Thymus (tissue), 14 donors: ENCODE measurements at places on chromosomes 2 and 18.

DNA sequence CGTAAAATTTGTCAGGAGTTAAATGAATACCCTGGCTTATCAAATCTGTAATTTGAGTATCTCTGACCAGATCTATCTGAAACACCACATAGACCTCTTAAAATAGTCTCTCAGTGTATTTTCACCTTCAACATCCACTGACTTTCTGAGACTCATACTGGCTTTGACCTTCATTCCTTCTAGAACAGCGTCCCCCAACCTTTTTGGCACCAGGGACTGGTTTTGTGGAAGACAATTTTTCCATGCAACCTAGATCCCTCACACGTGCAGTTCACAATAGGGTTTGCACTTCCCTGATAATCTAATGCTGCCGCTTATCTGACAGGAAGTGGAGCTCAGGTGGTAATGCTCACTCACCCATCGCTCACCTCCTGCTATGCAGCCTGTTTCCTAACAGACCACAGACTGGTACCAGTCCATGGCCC is 3.2 kb downstream of the NBAS start:
- no peak for DNase-seq

DNA sequence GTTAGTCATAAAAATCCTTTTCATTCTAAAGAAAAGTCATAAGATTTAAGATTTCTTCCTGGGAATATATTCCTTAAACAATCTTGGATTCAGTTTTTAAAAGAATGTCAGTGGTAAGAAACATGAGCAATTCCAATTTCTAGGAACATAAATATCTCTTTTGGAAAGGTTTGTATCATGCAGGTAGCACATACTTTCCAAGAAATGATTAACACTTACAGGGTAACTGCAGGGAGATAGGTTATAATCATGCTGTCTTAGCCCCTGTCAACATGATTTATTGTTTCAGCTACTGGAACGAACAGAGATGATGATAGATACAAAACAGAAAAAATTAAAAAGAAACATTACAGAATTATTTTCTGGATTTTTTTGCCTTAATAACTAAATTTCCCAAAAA is 1537.7 kb downstream of the LRP1B start:
- no peak for DNase-seq

DNA sequence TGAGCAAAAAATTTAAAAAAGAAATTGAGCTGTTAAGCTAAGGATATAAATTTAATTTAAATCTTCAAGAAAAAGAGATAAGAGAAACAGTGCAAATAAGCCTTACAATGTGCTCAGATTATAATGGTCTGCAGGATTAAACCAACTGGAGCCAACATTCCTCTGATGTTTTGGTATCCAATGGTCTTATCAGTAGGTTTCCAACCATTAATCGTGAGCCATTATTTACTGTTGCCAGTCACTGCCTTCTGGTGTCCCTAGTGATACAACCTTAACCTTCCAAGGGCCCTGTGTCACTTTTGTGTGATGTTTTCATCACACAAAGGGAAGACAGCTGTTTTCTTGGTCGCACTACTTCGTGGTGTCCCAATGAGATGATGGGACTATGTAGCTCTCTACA is 134.5 kb upstream of the CTAGE1 start:
- no peak for DNase-seq

DNA sequence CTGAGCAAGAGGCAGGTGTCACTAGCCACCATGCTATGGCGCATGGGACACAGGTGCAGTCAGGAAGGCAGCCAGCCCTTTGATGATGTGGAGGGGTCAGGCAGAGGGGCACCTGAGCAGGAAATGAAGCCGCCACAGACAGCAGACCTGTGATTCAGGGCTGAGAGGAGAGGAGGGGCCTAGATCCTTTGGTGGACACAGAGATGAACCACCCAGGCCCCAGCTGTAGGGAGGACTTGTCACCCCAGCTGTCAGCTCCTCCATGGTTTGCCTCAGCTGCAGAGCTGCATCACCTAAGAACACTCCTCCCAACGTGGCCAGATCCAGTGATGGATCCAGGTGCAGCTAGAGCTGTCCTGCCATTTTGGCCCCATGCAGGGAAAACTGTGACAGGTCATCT is 11.6 kb downstream of the ASB18 start:
- DNase-seq = no peak

DNA sequence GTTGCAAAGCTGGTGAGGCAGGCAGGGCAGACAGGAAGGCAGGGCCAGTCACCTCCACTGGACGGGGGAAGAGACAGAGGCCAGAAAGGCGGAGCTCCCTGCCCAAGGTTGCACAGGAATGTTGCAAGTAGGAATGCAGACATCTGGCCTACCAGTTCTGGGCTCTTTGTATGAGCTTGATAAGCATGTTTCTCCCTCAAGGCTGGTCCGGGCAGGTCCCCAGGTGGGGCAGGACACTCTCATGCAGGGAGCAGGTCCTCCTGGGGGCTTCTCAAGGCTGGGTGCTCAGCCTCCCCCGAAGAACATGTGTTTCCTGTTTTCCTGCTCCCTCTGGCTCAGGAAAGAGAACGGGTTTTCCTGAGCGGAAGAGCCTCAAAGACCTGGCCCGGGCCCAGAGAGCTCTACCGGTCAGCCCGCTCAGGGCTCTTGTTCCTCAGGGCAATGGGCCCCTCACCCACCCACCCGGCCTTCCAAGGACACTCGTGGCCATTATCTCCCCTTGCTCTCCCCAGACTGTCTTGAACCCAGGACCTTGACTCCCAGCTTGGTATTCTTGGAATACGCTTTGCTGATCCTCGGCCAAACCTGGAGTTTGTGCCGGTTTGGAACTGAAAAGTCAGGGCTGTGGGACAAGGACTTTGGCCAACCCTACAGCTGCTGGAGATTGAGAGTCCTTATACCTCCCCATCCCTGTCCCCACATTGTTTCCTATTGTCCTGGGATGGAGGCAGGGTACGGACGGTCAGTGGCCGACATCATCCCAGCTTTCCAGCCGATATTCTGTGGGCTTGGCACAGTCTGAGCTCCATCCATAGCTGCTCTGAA is 87.7 kb upstream of the HAAO start:
- no peak for DNase-seq

DNA sequence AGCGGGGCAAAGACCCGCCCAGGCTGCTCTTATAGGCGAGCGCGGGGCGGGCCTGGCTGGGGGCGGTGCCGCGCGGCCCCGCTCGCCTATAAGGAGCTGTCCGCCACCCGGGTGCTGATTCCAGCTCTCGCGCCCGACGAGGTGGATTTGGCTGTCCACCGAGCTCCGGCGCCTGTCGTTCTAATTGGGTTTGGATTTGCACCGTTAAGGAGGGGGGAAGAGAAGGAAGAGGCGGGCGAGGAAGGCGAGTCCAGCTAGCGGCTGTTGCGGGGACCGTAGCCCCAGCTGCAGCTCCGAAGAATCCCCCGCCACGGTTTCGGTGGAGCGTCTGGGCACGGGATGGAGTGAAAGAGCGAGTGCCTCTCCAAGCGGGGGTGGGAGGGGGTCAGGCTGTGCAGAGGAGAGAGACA is at the start of gene CNTNAP5:
Gene CNTNAP5 (plus strand): TSS at position 117 of the 410 bp plus-strand sequence. CDS start 364 bp downstream, outside the sequence.
- peak; percentile 40 for DNase-seq

GRCh38 chr2:269356-270030 is 4.7 kb downstream of the ACP1 start:
- no peak for DNase-seq

DNA sequence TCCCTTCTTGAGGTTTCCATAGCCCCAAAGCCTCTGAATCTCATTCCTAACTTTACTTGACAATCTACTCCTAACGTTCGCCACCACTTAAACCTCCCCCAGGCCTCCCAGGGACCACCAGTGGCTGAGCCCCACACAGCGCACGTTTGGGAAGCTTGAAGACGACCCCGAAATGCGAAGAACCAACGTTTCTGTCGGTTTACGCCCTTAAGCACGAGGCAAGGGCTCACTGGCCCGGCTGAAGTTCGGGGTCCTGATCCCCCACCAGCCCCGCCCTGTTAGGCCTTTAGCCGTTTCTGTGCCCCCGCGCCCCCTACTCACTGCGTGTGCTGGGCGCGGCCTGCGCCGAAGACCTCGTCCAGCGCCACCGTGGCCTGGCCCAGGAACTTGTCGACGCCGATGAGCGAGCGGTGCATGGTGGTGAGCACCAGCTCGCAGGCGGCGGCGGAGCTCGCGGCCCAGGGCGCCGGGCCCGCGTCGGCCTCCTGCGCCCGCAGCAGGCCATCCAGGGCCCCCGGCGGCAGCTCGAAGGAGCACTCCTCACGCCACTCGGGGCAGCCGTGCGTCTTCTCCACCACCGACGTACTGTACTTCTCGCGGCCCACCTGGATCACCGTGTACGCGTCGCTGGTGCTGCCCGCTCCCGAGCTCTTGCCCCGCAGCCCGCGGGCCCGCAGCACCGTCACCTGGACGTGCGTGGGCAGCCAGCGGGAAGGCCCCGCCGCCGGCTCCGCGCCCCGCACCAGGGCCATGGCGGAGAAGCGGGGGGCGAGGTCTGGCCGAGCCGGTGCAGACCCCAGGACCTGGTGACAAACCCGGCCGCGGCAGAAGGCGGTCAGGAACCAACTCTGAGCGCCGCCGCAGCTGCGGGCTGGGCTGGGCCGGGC is 479 bp downstream of the RAB11FIP5 start:
- no peak for DNase-seq

DNA sequence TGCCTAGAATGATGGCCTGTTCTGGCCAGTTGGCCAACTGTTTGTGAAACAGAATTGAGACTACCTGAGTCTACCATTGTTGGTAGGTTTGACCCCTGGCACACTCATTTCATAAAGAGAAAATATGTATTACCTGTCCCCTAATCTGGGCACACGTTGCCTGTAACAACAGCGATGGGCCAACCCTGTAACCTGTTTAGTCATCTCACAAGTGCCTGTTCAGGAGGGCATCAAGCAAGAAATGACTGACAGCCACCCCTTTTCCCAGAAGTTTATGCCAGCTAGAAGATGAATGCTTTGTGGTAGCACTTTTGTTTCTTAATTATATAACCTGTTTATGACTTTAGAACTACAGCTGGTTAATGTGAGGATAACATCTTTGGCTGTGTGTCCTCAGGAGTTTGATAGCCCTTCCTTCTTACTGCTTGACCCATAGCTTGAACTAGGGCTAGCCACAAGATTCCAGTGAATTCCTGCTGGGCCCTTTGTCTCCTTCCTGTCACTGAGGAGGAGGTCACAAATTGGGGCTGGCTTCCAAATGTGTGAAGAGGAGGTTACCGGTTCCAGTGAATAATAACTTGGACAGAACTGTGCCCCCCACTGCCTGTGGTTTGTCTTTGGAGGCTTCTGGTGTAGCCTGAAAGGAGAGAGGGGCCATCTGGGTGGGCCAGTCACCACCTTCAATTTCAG is 273.9 kb upstream of the EPAS1 start:
- DNase-seq = no peak

GRCh38 chr2:191800874-191801273 is 46.0 kb downstream of the CAVIN2 start:
- DNase-seq = no peak

DNA sequence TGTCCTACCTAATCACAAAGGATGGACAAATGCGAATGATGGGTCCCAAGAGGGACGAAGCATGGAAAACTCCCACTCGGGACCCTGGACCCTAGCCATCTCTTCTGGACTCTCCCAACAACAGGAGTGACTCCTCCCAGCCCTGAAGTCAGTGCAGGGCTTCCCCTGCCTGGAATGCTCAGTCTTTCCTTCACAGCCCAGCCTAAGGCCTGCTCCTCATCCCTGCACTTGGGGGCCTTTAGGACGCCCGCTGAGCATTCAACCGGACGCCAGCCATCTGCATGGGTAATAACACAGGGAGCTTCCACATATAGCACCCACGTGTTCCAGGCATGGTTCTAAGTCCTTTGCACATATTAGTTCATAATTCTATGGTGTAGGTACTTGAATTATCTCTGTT is 237.5 kb downstream of the KLHL29 start:
- DNase-seq = no peak

DNA sequence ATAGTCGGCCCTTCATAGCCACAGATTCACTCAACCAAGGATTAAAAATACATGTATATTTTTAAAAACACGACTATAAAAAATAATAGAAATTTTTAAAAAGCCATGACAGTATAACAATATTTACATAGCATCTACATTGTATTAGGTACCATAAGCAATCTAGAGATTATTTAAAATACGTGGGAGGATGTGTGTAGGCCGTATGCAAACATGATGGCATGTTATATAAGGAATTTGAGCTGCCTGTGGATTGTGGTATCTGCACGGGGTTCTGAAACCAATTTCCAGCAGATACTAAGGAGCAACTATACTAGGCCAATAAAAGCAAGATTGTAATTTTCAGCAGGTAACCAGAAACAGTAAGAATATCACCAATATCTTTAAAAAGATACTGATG is 5.9 kb downstream of the ORC4 start:
- DNase-seq = no peak

- no peak for DNase-seq
These were observed 167.5 kb upstream of the PXDN start for GRCh38 chr2:1911811-1912210.

DNA sequence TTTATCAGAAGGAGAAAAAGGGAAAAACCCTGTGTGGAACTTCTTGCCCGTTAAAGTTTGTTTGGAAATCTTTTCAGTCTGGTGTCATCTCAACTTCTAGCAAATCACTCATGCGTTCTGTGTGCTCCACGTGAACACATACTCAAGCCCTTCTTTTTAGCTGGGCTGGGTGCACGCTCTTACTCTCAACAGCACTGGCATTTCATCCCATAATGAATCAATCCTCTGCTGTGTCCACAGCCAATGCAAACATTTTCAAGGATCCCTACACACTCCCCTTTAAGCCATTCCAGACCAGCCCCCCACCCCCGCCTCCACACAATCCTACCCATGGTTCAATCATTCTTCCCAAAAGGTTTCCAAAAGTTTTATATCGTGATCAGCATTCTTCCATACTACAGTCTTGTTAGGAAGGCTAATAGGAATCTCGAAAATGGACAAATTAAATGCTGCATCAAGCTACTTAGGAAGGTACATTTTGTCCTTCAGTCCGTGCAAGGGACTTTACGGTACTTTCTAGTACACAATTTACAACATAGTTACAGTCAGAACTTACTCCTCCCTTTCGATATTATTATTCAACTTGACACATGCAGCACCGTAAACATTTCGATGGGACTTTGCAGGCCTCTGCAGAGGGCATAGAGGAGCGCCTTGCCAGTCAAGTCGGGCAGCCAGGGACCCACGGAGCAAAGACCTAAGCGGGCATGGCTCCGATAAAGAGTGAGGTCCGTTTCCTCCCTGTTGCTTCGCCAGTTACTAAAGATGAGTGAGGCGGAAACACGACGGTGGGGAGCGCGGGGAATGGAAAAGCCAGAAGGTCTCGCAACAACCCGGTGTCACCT is 1.4 kb downstream of the PTGR3 start:
- no peak for DNase-seq

GRCh38 chr2:225765820-225766219 is 366.3 kb downstream of the NYAP2 start:
- no peak for DNase-seq

DNA sequence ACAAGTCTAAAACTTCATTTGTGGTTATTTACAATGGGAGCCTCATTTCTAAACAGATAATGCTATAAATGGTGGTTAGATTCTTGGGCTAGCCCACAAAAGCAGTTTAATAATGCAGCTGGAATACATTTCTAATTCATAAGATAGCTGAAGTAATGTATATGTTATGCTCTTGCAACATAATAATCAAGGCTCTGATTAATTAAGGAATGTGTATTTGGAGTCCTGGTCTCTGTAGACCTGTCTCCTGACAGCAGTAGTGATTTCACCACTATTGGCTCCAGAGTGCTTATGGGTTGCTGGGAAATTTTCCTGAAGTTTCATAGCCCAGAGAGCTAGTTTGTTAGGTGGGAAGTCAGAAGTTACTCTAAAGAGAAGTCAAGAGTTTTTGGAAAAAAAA is 21.3 kb upstream of the CDC42EP3 start:
- DNase-seq = no peak
